ENCODE measurements at places on chromosomes 1 and 21.

- DNase-seq: no peak
Observed at GRCh38 chr1:164658864-164659263, 99.9 kb downstream of the PBX1 start.

- DNase-seq: no peak
Observed at GRCh38 chr1:58439946-58440345, 106.6 kb downstream of the OMA1 start.

DNA sequence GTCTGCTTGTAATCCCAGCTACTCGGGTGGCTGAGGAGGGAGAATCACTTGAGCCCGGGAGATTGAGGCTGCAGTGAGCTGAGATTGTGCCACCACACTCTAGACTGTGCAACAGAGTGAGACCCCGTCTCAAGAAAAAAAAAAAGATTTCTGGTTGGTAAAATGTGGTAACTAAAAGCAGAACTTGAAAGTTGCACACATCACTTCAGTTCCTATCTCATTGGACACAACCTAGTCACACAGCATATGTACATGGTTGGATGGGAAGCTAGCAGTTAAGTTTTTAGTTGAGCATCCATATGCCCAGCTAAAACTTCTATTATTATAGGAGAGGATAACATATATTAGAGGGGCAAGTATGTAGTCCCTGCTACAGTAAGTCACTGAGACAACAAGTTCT lies 22.1 kb downstream of the BCAS2 start:
- DNase-seq: no peak

DNA sequence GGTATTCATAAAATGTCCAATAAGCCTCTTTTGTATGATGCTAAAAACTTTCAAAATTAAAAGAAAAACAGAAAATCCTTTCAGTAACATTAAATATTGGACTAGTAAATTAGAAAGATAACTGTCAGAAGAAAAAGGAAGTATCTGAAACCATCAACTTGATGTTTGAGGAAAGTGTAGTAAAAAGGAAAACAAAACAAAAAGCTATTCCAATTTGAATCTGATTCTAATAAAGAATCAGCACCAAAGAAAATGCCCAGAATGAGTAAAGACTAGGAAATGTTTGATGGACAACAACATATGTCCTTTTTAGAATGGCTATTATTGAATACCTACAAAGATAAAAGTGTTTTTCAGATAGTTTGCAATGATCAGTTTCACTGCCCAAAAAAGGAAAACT lies 79.9 kb upstream of the RBM34 start:
- no peak for DNase-seq

DNA sequence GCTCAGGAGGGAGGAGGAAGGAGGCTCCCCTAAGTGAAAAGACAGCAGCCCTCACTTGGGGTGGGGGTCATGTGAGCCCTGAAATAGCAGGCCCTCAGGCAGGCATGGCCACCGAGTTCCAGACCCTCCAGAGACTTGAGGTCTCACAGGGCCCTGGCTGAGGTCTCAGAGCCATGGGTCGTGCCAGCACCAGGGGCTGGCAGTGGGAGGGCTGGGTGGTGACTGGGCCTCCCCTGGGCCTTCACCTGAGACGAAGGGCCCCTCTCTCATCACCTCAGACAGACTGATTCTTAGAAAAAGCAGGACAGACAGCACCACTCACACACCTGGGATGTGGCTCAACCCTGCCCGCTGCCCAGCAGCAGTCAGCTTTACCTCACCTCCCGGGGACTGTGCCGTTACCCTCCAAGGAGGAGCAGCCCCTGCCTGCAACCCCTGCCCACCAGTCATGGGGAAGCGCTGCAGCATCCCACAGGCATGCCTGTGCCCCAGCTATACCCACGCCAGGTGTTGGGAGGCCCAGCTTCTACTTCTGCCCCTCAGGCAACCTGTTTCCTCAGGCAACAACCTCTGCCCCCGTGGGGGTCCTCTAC lies 42.6 kb upstream of the LRP8 start:
- DNase-seq: no peak

GRCh38 chr1:153583976-153584375 lies 18.3 kb upstream of the S100A2 start:
- no peak for DNase-seq

DNA sequence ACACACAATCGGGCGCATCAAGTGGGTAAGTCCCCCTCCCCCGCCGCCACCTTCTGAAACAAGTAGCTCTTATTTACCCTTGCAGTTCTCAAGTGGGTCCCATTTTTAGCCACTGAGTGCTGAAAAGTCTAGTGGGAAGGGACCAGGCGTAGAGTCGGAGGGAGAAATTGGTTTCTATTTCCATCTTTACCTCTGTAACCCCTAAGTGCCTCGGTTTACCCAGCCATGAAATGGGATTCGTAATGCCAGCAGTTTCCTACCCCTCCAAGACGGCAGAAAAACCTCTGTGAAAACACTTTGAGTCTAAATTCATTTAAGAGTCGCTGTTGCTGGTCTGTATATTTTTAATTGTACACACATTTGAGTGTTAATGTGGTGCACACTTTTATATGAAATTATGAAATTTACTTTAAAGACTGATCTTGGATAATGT lies 928 bp downstream of the TLCD4 start:
- no peak for DNase-seq

GRCh38 chr1:27333717-27334279 lies 8.0 kb upstream of the SYTL1 start:
- no peak for DNase-seq

DNA sequence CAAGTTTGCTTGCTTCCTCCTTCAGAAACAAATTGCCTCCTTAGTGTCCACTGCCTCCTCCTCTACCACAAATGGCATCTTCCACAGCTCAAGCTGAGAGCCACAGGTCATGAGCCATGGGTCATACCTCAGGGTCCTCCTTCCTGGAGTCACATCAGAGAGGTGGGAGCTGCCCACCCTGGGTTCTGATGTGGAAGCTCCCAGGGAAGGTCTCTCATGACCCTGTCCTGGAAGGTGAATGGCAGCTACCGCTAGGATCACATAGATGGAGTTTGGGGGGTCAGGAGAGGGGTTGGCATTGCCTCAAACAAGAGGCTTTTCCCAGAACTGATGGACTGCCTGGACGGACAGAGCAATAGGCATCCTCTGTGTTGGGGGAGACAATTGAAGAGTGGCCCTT lies 321.4 kb downstream of the MATN1 start:
- no peak for DNase-seq

DNA sequence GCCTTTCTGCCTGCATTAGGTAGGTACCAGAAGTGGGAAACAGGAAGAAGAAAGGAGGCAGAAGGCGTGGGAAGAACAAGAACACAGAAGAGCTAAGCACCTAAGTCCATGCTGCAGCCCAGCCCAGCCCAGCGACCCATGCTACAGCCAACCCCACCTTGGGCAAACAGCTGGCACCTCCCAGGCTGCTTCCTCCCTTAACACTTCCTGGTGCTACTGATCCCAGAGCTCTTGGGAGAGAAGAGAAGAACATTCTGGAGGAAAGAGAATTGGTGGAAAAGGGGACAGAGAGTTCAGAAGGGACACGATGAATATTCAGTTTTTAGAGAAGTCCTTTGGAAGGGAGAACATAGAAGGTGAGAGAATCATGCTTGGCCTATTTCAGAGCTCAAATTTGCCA lies 28.5 kb downstream of the PLEKHA6 start:
- no peak for DNase-seq

DNA sequence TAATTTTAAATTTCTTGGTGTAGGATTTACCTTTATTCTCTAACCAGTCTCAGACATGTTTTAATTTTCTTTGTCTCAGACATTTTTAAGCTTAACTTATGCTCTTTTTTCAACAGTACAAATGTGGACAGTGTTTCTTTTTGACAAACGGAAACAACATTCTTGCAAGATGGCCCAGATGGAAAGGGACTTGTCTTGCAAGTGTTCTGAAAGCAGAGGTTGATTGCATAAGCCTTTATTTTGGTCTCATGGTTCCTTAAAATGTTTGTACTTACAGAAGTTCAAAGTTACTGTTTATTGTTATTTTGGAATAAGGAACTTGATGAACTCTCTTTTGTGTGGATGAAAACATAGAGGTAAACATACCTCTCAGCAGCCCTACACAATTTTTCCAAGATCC lies 22.9 kb downstream of the SMAP2 start:
- no peak for DNase-seq

- no peak for DNase-seq
Observed at GRCh38 chr1:199176713-199177112, 537.9 kb downstream of the PTPRC start.

GRCh38 chr1:6386371-6386949 lies 7.1 kb downstream of the ACOT7 start:
- no peak for DNase-seq

GRCh38 chr1:18719786-18720451 lies 89.3 kb downstream of the PAX7 start:
- no peak for DNase-seq

- DNase-seq: no peak
Observed at GRCh38 chr1:230368363-230368762, 57.8 kb downstream of the PGBD5 start.

DNA sequence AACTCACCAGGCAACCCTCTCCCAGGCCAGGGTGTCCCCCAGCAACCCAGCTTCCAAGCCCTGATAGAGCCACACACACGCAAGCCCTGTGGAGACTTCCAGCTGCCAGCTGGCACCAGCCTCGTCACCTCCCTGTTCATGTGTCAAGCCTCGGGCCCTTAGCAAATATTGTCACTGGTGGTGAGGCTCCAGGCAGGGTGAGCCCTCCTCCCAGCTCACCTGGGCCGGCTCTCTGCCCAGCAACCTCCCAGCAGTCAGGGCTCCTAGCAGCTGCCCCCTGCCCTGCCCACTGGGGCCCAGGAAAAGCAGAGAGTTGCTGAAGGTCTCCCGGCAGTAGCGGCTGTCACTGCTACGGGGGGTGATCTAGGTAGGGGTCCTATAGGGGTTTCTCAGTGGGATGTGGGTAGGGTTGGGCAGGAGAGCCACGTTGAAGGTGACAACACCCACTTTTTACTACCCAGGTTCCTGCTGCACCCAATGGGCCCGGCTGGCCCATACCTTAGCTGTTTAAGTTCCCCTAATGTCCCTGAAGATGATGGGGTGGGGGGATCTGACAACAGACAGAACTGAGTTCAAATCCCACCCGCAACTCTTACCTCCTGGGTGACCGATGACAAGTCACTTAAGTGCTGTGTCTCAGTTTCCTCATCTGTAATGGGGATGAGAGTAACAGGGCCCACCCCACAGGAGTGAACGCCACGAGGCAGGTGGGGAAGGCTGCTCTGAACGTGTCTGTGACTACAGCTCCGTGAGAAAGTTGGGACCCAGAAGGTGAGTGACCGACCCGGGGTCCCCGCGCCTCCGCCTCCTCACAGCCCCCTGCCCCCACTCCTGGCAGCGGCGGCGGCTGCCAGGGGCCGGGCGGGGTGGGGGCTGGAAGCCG lies 678 bp downstream of the TTC39A start:
- no peak for DNase-seq

GRCh38 chr1:62595647-62596046 lies 1.7 kb upstream of the ANGPTL3 start:
- no peak for DNase-seq

GRCh38 chr1:151820940-151821339 lies 10.7 kb downstream of the RORC start:
- no peak for DNase-seq

- no peak for DNase-seq
Observed at GRCh38 chr1:205237526-205238484, 10.1 kb downstream of the TMCC2 start.

DNA sequence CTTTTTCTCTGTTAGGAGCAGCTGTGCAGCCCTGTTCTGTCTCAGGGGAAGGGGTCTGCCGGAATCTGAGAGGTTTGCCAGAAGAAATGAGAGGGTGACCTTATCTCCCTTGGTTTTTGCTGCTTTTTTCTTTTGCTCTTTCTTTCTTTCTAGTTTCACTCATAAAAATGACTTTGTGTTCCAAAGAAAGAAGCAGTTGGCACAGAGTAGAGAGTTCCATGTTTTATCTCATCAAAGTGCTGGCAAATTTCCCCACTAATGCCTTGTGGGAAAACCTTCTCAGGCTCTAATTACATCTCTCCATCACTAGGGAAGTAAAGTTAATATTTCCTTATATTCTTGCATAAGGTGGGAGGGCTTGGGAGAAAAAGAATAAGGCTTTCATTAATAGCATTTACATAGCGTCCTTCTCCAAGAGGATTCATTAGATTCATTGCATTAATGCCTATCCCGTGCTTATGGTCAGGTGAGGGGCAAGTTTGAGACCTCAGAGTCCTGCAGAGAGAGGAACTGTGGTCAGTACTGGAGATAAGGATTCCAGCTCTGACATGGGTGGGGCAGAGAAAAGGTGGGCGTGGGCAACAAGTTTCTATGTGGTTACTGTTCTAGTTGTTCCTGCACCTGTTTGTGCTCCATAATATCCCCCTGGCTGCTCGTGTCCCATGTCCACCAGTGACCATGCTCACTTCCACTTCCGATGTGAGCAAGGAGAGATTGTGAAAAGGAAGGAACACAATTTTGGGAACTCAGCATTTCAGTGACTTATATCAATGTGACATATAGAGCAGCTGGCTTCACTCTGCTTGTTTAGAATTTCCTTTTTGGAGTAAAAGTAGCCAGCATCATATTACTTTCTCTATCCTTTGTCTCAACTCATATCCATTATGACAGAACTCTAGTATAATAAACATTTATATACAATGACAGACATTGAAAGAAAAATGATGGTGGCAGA lies 79.5 kb downstream of the DISC1 start:
- no peak for DNase-seq

DNA sequence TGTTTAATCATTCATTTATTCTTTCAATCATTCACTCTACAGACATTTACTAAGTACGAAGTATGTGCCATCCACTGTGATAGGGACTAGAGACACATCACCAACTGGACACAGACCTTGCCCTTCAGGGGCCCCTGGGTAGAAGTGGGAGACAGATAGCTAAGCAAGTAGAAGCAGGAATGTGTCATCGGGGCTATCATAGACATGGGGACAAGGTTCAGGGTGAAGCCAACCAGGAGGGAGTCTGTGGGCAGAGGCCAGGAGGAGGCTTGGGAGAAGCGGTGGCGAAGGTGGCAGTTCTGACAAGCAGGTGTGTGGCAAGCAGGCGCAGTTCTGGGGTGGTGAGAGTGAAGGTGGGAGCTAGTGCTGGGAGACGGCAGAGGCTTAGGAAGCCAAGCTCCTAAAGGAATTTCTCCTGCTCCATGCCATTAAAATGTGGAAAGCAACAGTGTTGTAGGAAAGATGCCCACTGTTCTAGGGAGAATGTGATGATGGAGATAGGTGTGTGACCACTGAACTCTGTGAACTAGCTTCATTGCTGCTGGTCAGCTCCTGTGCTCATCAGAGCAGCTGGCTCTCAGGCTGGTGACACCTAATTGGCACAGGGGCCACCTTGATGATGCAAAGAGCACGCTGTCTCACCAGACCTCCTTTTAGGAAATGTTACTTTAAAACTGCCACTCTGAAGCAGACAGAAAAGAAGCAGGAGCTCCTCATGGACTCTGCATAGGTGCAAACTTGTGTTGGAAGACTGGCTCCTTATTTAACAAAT lies 79.7 kb upstream of the LPGAT1 start:
- DNase-seq: no peak

- DNase-seq: no peak
Observed at GRCh38 chr1:176164014-176164678, 42.9 kb downstream of the COP1 start.

- DNase-seq: no peak
Observed at GRCh38 chr1:16275591-16275990, 38.6 kb upstream of the CPLANE2 start.
